COLO829 (cell line): ENCODE measurements at places on chromosomes 13 and 19.

DNA sequence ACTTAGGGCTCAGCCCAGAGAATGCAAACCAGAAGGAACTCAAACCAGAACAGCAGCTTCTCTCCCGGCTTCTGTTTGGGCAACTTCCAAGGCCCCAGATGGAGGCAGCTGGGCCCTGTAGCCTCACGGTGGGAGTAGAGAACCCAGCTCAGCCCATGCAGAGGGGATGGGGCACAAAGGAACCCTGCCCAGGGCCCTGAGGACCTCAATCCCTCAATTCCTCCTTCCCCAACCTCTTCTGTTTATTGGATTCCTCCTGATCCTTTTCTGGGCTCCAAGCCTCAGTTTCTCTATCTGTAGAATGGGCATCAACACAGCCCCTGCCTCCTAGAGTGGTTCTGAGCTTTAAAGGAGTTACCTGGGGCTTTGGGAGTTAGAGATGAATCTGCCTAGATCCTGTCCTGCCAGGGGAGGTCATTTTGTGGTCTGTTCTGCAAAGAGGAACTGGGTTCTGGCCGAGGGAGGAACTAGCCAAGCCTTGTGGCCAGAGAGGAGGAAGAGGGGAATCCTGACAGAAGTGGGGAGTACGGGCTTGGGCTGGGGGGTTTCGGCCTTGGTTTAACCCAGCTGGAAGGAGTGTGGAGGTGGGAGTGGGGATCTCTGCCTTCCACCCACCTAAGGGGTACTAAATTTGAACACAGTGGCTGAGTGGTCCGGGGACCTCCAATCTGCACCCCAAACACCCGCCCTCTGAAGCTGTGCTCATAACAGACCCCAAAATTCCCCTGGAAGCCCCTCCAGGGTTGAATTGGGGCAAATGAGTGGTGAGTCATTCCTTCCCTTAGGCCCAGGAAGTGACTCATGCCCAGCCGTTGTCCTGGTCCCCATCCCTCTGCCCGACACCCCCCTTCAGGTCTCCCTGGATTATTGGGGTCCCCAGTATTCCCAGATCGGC, 2.7 kb downstream of the ADGRE5 start:
- peak; percentile 57 for DNase-seq

DNA sequence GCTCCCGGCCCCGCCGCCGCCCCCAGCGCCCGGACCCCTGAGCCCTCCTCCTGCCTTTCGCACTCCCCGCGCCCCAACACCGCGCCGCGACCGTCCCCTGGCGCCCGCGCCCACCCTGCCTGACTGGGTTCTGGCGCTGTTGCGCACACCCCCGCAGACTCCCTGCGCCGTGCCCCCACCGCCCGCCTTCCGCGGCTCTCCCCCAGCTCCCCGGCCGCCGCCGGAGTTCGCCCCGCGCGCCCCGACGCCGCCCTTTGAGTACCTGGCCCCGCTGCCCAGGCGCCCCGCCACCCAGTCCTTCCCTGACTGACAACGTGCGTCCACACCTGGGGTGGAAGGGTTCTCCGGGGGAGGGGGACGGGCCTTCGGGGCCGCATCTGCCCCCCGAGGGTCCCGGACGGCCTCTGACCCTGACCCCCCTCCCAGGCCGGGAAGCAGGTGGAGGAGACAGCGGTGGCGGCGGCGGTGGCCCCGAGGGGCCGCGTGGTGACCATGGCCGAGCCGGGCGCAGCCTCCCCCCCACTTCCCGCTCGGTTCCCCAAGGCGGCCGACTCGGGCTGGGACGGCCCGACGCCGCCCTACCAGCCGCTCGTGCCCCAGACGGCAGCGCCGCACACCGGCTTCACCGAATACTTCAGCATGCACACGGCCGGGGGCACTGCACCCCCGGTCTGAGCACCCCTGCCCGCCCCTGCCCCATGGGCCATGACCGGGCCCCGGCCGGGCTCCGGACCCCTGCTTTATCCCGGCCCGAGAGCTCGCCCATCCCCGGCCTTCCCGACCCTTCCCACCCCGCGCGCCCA, 1.4 kb upstream of the MEGF8 start:
- no peak for DNase-seq

DNA sequence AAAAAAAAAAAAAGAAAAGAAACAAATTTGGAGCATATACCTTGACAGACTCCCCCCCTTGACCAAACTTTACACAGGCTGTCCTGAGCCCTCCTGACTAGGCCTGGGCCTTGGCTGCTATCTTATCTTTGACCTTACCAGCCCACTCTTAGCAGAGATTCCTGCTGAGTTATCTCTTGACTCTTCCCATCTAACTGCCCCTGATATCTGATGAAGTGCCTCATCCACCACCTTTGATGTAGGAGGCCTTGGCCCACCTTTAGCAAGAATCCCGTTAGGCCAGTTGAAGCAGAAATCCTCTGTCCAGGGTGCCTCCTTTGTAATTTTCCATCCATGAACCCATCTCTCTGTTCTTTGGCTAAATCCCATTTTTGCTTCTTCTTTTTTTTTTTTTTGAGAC, 43.6 kb downstream of the NLRP12 start:
- no peak for DNase-seq

DNA sequence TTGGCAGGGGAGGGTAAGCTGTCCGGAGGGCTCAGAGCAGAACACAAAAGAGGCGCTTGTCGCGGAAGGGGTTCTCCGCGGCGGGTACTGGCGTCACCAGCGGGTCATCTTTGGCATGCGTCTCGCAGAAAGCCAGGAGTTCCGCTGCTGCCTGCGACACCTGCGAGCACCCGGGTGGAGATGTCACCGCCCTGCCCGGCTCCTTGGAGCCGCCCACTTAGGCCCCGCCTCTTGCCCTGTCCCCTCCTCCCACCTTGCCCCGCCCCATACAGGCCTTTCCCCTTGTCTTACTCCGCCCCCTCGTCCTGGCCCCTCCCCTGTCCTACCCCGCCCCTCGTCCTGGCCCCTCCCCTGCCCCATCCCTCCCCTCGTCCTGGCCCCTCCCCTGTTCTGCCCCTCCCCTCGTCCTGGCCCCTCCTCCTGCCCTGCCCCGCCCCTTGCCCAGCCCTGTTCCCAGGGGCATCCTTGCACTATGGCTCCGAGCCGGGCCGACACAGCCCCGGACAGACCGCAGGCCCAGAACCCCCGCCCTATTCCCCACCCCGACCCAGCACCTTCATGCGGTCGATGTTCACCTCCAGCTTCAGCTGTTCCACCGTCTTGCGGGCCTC, 1.9 kb downstream of the GNG8 start:
- DNase-seq = peak; percentile 92

GRCh38 chr13:66723576-66723975, 506.6 kb downstream of the PCDH9 start:
- DNase-seq = no peak

- DNase-seq = no peak
Observed at GRCh38 chr13:42745655-42746054, 35.7 kb upstream of the FAM216B start.

DNA sequence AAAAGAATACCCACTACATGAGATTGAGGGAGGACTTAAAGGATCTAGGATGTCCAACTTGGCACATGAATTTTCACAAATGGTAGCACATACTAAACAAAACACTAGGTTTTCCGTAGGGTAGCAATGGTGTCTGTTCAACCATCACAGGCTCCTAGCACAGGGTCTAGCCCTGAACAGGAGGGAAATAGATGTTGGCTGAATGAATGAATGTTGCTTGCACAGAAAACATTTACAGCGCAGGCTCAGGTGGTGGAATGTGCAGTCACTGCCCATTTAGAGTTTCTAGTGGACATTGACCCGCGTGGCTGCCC, 1.9 kb upstream of the MYCBP2 start:
- DNase-seq = no peak

GRCh38 chr13:82713687-82714405, 1168.4 kb downstream of the SLITRK1 start:
- DNase-seq = no peak

DNA sequence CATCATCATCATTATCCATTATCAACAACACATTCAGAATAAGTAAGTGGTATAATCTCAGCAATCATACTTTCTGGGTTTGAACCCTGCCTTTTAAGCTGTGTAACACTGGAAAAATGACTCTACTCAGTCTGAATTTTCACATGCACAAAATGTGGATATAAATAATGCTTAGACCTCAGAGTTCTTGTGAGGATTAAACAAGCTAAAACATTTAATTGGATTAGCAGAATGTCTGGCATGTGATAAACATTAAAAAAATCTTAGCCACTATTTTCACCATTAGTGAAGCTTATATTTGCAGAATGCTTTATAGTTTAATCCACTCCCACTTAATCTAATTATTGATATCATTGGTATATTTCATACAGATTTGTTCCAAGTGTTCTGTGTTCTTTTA, 412.3 kb downstream of the RFC3 start:
- DNase-seq = no peak

DNA sequence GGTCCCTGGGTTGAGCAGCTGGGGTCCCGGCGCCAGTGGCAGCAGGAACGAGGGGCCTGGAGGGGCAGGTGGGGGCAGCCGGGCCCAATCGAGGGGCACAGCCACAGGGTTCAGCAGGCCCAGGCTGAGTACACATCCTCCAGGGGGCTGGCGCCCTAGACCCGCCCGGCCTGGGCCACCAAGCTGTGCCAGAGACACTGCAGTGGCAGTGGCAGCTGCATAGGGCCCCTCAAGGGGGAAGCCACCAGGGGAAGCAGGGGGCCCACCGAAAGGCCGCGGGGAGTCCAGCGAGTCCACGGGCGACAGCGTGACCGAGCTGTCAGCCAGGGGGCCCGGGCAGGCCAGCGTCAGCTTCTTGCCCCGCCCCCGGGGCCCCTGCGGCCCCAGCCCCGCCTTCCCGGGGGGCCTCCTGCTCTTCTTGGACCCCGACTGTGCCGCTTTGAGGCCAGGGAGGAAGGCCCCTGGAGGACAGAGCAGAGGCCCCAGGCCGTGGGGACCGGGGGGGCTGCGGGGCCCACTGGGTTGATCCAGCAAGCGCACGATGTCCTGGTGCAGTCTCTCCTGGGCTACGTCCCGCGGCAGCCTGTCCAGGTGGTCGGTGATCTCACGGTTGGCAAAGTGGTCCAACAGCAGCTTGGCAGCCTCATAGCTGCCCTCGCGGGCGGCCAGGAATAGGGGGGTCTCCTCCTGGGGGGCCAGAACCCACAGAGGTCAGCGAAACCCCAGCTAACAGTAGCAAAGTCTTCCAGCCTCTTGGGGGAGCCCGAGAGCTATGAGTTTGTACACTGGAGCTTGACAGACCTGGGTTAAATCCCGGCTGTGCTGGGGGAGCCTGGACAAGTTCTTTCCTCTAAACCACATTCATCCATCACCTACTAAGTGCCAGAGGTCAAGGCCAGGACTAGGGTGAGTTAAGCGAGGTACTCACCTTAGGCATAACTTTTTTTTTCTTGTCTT, 39.5 kb downstream of the NOTCH3 start:
- no peak for DNase-seq

GRCh38 chr13:108194435-108194936, 20.9 kb downstream of the LIG4 start:
- DNase-seq = no peak

GRCh38 chr13:107881362-107881761, 334.0 kb downstream of the LIG4 start:
- no peak for DNase-seq

DNA sequence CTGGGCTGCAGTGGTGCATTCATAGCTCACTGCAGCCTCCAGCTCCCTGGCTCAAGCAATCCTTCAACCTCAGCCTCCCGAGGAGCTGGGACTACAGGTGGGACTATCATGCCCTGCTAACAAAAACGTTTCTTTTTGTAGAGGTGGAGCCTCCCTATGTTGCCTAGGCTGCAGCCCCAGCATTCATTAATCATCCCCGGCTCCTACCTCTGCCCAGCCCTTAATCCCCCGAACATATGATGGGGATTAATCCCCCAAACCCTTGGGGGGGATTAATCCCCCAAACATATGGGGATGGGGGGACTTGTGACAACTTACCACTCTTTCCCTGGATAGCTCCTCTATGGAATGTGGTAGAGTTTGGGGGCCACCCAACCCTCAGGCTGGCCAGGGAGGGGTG, 45.9 kb downstream of the SUGP2 start:
- no peak for DNase-seq

GRCh38 chr19:5863030-5863665, 7.2 kb downstream of the FUT5 start:
- no peak for DNase-seq

DNA sequence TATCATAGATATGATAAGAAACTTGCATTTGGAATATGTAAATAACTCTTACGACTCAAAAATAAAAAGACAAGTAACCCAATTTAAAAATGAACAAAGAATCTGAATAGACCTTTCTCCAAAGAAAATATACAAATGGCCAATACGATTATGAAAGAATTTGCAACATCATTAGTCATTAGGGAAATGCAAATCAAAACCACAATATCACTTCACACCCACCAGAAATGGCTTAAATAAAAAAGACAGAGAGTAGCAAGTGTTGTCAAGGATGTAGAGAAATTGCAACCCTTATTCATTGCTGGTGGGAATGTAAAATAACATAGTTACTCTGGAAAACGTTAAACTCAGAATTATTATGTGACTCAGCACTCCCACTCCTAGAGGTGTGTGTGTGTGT, 226.6 kb upstream of the MAB21L1 start:
- no peak for DNase-seq

DNA sequence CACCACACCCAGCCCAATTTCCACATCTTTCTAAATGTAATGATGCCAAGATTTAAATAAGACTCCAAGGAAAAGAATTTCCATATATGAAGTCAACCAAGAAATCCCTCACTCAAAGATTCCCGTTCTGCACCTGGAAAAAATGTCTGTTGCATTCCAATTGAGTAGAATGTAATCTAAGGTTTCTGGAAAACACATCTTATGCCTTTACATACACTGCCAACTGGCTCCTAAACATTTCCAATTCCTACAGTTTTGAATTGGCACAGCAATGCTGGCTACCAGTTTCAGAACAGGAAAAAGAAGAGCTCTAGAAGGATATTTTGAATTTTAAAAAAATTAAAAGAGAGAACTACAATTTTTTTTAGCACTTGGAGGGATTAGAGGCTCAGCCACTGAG, 43.0 kb downstream of the COL4A2 start:
- DNase-seq = no peak

DNA sequence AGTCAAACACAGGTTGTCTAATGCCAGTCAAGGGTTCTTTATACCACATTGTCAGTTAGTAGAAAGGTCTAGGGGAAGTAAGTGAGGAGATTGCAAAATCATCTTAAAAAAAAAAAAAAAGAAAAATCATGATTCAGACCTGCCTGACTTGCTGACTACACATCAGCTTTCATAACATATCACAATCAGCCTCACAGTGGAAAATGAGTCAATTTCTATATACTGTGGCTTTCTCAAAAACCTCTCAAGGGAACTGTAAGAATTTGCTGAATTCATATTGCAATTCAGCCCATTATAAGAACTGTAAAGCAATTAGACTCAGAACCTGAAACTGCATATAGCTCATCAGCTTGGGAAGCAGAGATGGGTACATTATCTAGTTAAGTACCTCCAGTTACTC, 75.3 kb upstream of the GPC6 start:
- peak; percentile 41 for DNase-seq

DNA sequence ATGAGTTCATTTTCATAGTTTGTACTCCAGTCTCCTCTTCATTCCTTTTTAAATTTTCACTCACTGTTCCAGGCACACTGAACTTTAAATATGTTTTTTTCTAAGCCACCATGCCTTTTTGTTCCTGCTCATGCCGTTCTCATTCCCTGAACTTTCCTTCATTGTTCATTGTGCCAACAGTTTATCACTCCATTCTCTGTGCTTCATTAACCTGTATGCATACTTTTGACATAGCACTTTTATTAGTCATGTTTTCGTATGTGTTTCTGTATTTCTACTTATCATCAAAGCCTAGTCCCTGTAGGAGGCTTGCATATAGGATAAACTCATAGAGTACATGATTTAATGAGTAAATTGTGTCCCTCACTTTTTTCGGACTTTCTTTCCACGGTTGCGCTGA, 65.3 kb downstream of the PCDH20 start:
- no peak for DNase-seq
